ENCODE measurements at places on chromosomes 7 and 10.

- DNase-seq = no peak
Observed at GRCh38 chr7:21338728-21339164, 89.1 kb upstream of the SP4 start.

DNA sequence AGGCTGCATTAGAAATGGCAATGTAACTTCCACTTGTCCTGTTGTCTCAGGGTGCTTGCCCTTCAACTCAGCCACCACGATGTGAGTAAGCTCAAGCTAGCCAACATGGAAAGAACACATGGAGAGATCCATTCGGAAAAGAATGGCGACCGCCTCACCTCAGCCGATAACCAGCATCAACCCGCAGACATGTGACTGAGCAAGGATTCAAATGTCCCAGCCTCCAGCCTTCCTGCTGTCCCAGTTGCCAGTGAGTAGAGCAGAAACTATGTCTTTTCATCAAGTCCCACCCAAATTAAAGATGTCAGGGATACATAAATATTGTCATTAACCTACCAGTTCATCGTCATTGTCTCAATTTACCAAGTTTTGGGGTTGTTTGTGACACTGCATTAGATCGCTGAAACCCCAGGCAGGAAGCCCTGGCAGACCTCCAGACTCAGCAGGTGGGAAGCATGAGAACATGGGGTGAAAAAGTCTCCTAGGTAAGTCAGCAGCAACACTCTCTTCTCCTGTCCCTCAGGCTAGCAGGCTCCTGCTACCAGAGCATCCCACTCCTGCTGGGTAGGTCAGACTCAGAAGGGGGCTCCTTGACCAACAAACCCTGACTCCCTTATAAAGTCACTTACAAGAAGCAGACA, 67.0 kb downstream of the OSBPL3 start:
- no peak for DNase-seq

GRCh38 chr7:101167645-101168411, 2.5 kb upstream of the VGF start:
- no peak for DNase-seq

- no peak for DNase-seq
Observed at GRCh38 chr7:113784956-113785355, 133.9 kb downstream of the PPP1R3A start.

DNA sequence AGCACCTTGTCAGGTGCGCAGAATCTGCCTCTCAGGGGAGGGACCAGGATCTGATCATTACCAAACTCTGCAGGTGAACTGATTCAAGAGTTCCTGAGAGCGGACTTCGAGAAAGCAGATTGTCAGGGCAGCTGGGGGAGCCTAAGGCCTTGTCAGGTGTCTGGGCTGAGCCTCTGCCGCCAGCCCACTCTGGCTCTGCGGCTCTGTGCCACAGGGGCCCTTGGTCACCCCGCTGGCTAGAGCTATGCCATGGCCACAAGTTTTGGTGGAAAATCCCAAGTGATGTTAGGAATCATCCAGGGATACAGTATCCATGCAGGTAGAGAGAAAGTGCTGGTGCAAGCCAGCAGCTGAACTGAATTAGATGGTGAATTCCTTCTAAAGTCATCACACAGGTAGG, 4.2 kb downstream of the ADAMTS14 start:
- DNase-seq = no peak

DNA sequence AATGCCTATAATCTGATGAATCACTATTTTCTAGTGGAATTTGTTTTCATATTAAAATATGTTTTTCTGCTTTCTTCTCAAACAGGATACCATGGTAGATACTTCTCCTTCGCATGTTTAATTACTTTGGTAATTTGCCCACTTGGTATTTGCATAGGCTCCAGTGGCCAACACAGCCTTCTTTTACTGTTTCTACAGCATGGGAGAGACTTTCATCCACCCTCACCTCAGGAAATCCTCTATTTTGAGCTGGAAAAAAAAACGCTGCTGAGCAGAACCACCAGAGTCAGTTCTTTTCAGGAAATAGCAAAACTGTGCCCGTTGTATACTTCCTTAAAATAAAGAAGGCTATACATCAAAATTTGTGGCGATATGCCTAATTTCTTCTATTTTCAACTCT, 213.3 kb downstream of the MDFIC start:
- DNase-seq = no peak

- DNase-seq = no peak
Observed at GRCh38 chr7:21753071-21753470, 192.6 kb downstream of the CDCA7L start.

- DNase-seq = no peak
Observed at GRCh38 chr7:47488969-47489342, 93.0 kb downstream of the TNS3 start.

DNA sequence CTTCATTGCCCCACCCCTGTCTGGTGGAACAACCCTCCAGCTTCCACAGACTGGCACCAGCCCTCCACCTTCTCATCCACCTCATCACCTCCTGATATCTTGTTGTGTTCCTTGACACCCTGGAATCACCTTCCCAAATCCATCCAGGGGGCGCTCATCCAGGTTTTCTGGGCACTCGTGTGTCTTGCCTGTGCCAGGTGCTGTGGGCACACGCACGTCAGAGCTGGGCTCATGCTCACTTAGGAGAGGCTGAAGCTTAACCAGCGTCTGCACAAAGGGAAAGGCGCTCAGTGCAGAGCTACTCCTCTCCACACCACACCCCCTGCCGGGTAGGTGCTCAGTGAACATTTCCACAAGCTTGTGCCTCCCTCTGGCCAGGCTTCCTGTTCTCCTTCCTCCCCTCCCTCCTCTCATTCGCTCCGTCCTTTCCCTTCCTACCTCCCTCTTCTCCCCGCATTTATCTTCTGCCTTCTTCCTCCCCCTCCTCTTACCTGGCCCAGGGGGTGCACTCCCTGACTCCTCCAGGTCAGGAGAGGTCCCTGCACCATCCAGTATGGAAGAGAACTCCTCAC, 4.8 kb downstream of the ADCYAP1R1 start:
- no peak for DNase-seq

- no peak for DNase-seq
Observed at GRCh38 chr7:43850348-43851116, 18.8 kb downstream of the MRPS24 start.

DNA sequence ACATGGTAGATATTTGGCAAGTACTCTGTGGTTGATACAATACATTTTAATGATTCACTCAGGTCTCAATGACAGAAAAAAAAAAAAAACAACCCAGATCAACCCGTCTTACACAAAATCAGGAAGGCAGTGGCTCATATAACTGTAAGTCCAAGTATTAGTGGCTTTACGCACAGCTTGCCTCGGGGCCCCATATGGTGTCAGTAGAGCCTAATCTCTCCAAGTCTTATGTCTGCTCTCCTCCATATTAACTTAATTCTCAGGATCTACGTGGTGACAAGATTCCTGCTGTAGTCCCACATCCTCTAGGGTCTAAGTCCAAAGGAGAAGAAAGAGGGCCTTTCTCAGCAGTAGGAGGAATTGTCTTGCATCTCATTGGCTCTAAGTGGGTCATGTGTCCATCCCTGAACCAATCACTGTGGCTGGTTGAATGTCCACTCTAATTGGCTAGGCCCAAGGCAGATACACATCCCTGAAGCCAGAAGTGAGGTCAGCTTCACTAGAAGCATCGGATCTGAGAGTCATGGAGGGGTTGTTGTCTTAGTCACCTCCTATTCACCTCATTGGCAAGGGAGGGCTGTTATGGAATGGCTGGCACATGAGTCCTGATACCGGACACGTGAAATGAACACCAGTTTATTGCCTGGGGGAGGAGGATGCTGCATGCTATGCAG, 20.5 kb upstream of the PLPP4 start:
- no peak for DNase-seq

DNA sequence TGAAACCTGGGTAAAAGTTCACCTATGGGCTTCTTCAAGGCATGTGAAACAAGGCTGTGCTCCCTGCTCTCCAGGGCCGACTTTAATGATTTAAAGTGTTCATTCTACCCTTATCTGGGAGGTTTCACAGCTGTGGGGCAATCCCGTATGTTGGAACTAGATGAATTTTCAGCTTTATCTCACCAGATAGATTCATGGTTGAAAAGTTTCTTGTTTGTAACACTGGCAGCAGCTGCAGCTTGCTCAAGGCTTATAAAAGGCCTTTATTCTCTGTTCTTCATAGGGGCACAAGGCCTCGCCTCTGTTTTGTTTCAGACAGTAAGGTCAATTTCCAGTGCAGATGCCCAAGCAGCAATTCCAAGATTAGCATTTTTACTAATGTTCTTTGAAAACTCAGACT, 70.4 kb upstream of the DNAJB12 start:
- DNase-seq = no peak
